ENCODE measurements at places on chromosomes 7 and 10.

GRCh38 chr7:4725850-4726450, 43.9 kb downstream of the FOXK1 start:
- DNase-seq = no peak

DNA sequence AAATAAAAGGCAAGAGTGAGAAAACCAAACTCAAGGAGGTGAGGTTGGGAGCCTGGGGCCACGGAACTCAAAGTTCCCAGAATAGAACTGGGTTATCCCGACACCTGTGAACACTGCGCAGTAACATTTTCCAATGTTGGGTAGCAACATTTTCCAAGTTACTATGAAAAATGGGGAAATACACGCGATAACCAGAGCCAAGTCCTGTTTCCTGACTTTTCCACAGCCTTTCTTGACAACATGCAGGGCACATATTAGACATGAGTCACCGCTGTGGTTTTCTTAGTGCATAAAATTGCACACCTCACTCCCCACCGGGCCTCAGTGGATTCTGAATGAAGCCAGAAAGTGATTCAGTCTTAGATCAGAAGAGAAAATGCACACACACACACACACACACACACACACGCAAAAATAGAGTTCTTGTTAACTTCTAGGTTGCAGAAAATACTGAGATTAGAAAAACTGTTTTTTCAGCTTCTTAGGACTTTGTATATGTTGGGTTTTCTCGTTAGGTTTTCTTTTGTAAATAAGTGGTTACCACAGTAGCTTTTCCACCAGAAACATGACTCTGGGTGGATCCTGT, 70.0 kb downstream of the CAMK1D start:
- DNase-seq = peak; percentile 53

GRCh38 chr10:88540351-88540750, 42.8 kb downstream of the RNLS start:
- DNase-seq = no peak

GRCh38 chr10:75612904-75613684, 181.7 kb downstream of the LRMDA start:
- DNase-seq = no peak

DNA sequence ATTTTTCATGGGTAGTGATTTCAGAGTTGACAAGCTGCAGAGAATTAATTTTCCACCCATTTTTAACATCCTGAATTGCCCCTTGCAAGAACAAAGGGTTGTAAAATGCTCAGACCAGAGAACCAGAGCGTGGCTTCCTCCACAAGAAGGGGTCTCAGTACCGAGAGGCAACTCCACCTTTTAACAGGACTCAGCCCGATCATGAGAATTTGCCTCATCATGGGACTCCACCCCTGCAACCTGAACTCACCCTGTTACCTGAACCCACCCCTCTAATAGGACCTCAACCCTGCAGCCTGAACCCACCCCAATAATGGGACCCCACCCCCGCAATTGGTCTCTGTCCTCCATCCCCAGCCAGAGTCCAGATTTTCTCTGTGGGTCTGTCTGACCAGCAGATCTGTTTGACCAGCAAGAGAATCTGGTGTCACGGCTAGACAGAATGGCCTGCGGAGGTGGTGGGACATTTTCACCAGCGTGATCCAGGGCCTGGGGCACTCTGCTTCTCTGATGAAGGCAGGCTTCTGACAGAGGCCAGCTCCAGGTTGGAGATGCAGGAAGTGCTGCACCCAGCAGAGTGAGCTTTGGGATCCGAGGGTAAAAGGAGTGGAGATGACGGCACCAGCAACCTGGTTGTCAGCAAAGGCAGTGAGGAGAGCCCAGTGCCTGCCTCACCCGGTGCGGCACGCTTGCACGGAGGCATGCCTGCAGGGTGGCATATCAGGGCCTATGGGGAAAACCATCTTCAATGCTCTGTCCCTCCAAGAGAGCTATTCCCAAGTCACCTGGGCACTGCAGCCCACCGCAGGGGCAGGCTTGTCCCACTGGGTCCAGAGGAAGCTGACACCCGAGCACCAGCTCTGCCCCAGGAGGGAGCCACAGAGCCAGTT, 136.6 kb downstream of the TCERG1L start:
- no peak for DNase-seq

GRCh38 chr10:124590216-124591122, 128.8 kb downstream of the LHPP start:
- DNase-seq = no peak

DNA sequence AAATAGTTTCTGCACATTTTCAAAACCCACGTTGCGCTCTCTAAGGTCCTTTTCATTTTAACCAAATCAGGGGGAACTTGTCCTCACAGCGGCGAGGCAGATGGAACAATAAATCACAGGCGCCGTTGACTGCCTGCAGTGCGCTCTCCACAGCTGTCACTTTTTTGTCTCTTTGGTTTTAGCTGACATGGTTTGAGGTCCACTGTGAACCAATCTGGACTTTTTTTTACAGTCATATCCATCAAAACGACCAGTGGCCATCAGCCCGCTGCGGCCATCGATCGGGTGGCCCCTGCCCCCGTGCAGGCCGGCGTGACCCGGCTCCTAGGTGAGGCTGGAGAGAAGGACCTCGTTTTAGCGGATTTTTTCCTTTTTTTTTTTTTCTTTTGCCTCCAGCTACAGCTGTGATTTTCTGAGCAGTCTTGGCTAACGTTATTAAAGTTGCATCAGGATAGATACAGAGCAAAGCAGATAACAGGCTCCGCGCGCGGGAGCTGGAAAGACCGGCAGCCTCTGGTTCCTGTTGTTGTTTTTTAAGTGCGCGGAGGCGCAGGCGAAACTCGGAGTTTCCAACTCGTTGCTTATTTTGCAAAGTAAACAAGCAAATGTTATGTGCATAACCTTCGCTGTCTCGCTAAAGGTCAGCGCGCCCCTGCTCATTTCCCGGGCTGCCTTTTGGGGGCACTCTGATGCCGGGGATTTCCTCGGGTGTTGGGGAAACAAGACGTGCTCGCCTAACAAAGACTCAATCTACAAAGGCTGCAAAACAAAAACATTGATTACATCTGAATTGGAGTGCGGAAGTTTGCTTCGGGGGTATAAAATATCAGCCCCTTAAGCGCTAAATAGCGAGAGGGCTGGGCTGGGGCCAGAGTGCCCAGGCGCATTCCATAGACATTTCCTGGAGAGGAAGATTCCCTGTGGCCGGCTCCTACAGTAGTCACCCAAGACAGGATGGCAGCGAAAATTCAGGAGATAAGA, 414.8 kb upstream of the MKI67 start:
- no peak for DNase-seq

DNA sequence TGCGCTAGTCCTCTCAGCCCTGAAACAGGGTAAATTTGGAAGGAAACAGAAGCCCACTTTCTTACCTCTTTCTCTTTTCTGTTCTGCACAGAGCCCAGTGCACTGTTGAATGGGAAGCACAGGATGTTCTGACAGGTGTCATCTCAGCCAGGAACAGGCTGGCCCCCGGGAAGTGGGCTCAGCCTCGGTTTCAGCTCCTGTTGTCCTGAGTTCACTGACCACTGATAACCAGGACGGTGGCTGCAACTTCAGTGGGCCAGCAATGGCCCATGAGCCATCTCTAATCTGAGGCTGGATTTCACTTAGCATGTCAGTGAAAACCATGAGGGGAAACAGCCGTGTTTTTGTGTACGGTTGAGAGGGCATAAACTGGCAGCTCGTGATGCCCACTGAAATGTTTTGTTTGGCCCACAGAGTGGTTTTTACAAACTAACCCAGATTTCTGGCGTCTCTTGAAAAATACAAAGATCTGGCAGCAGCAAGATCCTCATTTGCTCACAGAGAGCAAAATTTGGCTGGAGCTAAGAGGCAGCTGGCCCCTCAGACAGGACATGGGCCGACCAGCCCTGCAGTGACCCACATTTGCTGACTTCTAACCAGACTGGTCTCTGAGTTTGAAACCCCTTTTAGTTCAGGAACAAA, 455.9 kb downstream of the PAXIP1 start:
- DNase-seq = no peak

DNA sequence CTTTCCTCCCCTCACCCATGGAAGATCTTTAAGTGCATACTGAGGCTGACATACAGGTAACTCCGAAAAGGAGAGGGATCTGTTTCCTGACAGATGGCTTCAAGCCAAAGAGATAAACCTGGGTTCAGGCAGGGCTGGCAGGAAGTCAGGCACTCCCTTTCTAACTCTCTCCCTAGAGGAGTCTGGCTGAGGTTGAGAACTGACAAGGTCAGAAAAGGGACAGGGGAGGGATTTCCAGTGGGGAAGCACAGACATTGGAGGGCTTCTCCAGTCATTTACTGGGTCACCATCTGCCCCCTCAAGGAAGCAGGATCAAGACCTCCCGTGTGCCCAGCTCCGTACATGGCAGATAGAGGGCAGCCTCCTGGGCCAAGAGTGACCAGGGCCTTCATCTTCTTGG, 31.6 kb downstream of the TLX1 start:
- no peak for DNase-seq

DNA sequence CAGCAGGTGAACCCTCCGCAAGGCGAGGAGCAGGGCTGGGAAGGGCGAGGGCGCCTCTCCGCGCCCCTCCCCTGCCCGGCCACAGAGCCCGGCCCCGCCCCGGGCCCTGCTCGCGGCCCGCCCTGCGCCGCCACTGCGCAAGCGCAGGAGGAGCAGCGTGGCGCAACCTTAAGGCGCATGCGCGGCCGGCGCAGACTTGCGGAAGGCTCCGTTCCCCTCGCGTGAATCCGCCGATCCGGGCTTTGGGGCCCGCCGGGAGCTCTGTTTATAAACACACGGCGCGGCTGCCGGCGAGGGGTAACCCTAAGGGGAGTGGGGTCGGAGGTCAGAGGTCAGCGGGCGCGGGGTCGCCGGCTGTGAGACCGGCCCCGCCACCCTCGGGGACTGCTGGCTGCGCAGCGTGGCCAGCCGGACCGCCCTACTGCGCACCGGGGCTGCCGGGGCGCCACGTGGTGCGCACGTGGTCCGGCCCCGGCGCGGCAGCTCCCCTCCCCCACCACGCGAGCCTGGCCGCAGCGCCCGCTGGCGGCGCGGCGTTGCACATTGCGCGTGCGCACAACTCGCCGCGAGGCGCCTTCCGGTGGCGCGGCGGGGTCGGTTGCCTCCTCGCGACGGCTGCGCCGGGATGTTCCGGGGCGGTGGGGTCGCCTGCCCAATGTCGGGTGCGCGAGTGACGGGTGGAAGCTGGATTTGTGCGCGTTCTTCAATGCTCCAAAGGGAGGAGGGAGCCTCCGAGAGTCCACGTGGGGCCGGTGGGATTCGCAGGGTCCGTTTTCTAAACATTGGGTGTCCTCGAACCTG, 40.2 kb upstream of the FOXK1 start:
- peak; percentile 94 for DNase-seq

DNA sequence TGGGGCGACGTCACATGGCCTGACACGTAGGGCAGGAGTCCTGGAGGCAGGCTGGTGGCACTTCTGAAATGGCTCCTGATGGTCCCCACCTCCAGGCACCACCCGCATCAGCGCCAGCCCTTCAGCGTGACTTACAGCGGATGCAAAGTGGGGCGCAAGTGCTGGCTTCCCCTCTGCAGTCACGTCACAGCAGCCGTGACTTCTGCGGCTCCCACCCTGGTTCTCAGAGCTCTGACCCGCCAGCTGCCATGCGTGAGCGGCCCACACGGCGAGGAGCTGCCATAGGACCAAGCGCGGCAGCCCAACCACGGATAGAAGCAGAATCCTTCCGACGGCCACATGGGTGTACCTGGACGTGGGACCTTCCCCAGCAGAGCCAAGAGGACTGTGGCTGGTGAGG, 159.0 kb downstream of the ELFN1 start:
- DNase-seq = no peak

DNA sequence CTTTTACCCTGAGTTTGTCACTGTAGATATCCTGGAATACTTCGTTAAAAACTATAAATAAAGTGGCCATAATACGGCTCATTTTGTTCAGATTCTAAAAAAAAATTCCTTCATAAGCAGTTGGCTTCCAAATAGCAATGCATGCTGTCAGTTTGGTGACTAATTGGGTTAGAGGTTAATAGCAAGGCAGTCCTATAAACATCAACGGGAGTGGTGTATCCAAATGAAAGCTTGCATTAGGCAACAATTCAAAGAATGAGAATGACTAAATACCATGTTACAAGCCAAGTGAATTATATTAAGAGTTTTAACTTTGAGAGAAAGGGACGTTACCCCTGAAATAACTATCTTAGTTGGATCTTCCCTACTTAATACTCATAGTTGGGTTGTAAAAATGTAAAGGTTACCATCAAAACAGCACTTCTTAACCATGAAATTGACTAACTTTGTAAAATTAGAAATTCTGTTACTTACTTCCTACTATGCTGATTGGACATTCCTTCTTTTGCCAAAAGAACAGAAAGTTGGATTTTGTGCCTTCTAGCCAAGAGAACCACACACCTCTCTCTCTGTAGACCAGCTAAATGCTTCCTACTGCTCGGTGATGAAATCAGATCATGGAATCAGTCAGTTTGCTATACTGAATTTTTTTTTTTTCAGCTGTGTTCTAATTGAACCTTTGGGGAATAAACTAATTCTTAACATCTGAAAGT, 98.0 kb downstream of the KAT6B start:
- no peak for DNase-seq

GRCh38 chr10:95275726-95276366, 15.0 kb downstream of the PDLIM1 start:
- DNase-seq = no peak

DNA sequence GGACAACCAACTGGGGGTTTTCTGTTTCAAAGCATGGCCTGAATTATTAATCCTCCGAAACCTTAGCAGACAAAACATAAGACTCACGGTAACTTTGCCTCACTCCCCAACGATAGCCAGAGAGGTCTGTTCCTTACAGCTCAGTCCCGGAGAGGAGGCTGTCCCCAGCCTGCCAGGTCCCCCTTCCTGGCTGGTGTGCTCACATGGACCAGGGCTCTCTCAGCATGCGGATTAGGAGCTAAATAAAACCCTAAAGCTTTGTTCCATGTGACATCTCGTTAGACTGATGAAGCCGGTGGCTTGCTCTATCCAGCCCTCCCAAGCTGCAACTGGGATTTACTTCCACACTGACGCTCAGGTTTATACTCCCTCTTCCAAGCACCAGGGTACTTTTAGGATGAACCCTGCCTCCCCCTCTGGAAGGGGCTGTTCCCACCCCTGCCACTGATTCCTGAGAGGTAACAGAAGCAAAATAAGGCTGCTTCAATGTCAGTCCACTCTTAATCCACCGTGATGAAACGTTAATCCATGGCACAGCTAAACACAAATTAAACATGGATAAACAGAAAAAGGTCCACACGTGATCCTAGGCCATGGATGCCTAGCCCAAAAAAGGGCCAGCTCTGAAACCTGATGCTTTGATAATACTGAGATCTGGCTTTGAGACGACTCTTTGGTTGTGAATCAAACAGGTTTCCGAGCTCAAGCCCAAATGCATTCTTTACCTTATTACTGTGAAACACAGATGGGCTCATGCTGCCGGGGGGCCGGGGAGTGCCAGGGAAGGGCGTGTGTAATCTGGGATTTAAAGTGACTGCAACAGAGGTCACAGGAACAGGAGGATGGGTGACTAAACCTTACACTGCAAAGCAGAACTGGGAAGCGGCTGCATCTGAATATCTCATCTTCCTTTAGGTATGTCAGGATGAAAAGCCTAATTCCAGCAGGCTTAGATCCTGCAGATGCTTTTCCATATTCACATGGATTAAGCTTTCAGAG, 86.2 kb downstream of the ZRANB1 start:
- DNase-seq = no peak

- DNase-seq = no peak
Measured at GRCh38 chr7:44267719-44268421, 57.5 kb downstream of the CAMK2B start.

All from T-cell (primary cell).